Kidney tubule cell (primary cell): ENCODE measurements at places on chromosomes 16 and 17.

- DNase-seq: no peak
Observed at GRCh38 chr16:67679935-67680897, 13.6 kb downstream of the C16orf86 start.

DNA sequence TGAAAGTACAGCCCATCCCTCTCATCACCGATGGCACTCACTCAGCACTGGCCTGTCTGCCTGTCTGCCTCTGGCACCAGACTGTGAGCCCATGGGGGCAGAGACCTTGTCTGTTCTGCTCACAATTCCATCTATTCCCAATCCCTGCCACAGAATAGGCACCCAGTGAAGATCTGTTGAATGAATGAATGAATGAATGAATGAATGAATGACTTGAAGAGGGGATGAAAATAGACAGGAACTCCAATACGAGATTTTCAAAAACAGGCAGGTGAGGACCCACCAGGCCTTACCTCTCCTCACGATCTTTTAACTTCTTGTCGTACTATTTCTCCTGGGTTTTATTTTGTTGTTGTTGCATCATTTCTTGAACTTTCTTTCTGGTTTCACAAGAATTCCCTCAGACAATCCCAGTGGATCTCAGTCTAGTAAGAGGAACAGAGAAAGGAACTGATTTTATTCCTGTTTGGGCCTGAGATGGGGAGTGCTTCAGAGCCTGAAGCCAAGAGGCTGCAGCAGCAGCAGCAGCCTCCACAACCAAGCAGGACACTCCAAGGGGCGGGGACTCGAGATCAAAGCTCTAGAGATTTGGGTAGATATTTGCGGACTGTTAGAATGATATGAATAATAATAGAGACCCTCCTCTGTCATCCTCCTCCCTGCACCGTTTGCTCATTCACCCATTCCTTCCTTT, 17.7 kb downstream of the KRT9 start:
- DNase-seq: no peak

DNA sequence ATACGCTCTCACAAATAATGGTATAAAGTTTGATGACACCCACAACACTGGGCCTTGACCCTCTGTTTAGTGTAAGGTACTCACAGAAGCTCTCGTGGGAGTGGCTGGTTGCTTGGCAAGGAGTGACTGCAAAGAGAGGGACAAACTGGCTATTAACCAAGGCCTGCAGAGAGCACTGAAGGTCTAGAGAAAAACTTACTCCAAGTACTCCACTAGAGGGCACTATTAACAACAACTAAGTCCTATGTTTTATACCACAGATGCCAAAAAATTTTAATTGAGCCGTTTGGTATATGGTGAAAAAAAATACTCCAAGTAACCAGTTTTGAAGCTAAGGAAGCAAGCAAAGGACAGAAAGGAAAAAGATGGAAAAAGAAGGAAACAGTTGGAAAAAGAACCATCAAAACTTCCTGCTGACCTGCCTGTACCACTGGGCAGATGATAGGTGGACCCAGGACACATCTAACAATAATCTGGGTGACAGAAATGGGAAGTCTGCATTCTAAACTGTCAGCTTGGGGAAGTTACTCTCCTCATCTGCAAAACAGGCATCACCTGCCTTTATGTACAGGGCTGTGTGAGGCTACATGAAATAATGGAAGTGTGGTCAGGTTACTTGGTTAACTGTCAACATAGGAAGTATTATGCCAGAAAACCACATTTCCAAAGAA, 23.2 kb downstream of the DYNC1LI2 start:
- DNase-seq: peak; percentile 60

DNA sequence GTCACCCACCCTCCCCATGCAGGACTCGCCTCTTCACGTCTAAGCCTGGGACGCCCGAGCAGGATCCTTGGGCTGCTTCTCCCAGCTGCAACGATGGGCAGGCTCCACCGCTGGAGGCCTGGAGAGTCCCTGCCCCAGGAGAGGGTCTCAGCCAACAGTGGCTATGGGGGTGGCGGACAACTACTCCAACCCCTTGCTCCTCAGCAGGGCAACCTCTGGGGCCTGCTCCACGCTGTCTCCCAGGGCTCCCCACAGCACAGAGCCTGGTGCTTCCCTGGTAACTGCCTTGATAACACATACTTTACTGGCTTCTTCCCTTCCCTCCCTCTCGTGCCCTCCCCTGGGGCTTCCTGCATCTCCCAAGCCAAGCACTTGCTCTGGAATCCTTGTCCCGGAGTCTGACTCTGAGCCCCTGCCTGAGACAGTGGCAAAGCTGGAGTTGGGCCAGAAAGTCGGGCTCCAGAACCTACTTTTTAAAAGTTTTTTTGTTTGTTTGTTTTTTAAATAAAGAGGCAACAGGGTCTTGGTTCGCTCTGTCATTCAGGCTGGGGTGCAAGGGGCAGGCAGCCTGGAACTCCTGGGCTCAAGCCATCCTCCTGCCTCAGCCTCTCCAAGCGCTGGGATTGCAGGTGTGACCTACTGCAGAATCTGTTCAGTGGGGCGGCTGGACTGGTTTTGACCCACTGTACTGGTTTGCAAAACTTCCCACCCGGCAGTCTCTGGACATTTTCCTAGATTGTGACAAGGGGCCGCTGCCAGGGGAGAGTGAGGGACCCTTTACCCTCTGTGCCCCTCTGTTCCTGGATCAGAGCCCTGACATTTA, 99.4 kb downstream of the TNFRSF13B start:
- DNase-seq: no peak

GRCh38 chr17:12584727-12585126, 81.0 kb upstream of the MYOCD start:
- peak; percentile 31 for DNase-seq

DNA sequence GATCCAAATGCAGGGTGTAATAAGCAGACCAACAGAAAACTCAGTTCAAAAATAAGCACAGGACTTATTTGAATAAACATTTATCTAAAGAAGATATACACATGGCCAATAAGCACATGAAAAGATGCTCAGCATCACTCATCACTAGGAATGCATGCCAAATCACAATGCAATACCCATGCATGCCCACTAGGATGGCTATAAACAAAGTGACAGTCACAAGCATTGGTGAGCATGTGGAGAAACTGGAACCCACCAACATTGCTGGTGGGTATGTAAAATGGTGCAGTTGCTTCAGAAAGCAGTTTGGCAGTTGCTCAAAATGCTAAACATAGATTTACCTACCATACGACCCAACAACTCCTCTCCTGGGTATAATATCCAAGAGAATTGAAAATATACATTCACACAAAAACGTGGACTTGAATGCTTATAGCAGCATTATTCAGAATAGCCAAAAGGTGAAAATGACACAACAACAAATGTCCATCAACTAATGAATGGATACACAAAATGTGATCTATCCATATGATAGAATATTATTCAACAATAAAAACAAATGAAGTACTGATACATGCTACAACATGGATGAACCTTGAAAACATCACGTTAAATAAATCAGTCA, 20.1 kb downstream of the UBE2O start:
- no peak for DNase-seq

- no peak for DNase-seq
Observed at GRCh38 chr17:19414396-19415280, 3.6 kb downstream of the RNF112 start.

DNA sequence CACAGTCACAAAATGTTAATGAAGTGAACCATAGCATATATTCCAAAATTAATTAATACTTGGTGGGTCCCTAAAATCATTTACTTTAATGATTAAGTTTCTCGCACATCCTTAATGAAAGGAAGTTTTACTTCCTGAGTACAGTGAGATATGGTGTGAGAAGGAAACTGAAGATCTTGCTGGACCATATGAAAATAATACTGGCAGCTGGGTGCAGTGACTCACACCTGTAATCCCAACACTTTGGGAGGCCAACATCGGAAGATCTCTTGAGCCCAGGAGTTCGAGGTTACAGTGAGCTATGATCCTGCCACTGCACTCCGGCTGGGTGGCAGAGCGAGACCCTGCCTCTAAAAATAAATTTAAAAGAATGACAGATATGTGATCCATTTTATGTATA, 62.5 kb downstream of the ABCA8 start:
- DNase-seq: no peak

DNA sequence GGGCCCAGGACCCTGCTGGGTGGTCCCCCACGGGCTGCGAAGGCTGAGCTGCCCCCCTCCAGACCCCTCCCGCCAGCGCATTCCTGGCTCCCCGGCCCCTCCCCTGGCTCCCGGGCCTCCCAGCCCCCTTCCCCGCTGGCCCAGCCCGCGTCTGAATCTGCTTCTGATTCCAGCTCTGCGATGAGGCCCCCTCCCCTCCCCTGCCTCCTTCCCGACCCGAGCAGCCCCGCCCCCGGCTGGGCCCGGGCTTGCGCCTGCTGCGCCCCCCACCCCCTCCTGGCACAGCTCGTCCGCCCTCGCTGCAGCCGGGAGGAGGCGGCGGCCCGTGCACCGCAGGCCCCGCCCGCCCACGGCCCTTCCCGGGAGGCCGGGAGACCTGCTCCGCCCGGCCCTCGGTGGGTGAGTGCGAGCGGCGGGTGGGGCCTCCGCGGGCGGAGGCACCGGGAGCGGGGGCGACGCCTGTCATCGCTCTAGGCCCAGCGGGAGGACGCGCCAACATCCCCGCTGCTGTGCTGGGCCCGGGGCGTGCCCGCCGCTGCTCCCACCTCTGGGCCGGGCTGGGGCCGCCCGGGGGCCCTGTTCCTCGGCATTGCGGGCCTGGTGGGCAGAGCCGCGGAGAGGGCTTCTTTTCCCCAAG, at the start of gene NTN3:
Gene NTN3, plus strand, starts transcription at position 282 of the 637 bp plus-strand sequence. CDS start 405 bp downstream, outside the sequence.
- DNase-seq: no peak

DNA sequence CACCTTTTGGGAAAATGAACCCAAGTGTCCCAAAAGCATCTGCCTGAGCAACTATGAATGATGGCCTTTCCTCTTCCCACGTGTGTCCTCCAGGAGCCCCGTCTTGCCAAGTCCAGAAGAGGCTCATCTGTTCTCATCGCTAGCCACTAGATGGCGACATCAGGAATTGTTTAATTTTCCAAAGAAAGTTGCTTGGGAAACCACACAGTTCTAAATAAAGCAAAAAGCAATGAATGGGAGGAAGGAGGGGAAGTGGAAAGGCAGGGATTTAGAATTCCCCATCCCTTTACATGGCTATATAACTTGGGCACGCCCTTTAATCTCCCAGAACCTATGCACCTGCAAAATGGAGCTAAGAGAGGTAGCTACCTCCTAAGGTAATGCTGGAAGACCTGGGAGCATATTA, 9.0 kb upstream of the CDH5 start:
- peak; percentile 83 for DNase-seq

DNA sequence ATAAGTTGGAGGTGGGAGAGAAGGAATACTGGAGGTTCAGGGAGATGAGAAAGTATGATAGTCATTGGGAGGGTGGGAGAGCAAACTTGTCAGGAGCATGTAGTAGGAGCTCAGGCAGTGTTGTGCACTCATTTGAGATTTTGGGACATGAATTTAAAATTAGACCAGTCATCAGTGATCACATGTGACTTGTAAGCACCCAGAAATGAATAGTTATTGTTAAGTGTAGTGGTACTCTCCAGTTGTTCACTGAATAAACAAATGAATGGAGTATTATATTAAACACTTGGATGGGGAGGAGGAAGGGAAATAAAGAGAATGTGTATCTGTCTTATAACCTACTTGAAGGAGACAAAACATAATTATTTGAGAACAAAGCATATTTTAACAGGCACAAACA, 2.2 kb upstream of the PSME3 start:
- DNase-seq: no peak

GRCh38 chr17:31388770-31389656, 2.5 kb upstream of the RAB11FIP4 start:
- no peak for DNase-seq

- peak; percentile 68 for DNase-seq
Observed at GRCh38 chr17:32350666-32351418, 885 bp downstream of the ZNF207 start.
